Sigmoid colon (tissue), 7 donors: ENCODE measurements at places on chromosomes 4 and X.

DNA sequence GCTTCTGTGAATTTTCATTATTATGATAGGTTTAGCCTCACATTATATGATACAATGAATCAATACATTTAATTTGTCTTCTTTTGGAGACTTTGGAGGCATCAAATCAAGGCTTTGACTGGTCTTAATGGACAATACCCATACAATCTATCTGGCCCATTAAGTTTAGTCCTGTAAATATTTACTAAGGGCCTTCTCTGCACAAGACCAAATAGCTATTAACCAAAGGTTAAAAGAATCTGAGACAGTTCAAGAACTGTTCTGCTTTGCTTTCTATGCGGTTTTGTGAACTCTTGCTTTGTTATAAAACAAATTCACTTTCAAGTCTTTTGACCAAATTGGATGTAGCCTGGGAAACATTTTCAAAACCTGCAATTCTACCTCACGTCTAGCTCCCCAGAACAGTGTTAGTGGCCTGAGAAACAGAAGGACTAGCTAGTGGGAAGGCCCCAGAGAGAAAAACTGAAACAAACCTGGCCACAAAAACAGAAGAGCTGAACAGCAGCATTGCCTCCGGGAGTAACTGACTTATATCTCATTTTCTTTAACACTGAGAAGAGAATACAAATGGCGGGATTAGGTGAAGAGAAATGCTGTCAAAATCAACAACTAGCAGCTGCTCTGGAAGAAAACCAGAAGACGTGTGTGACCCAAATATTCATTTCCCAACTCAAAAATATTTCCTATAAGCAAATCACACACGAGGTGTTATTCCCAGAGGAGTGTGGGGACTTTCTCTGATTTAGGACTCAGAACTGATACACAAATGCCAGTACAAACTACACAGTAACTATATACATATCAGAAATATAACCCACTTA, 548 bp downstream of the TLR1 start:
- DNase-seq, result no peak

- DNase-seq, result no peak
Observed at GRCh38 chr4:4559596-4559995, 17.7 kb upstream of the STX18 start.

GRCh38 chr4:154124539-154125255, 335.8 kb upstream of the SFRP2 start:
- no peak for DNase-seq

- DNase-seq, result no peak
Observed at GRCh38 chrX:111411557-111411956, 435 bp downstream of the DCX start.

DNA sequence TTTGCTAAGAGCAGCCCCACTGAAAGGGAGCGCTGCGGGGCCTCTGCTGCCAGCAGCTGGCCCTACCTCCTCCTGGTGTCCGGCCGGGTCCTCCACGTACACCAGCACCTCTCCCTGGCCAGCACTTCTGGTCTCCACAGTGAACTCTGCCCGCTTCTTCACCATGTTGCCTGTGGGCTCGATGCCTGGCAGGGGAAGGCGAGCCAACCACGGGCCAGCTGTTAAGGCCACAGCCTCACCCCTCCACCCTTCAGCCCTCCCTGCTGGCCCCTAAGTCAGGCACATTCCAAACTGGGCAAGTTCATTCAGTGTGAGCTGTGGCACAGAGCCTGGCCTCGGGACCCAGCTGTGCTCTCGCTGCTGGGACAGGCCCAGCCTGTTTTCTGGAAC, 7.8 kb downstream of the FLNA start:
- DNase-seq, result no peak

- DNase-seq, result no peak
Observed at GRCh38 chr4:134470544-134470943, 269.0 kb upstream of the PABPC4L start.

- DNase-seq, result no peak
Observed at GRCh38 chr4:109979920-109980717, 67.4 kb downstream of the EGF start.

- no peak for DNase-seq
Observed at GRCh38 chr4:41541687-41542094, 3.7 kb downstream of the LIMCH1 start.

GRCh38 chrX:154795016-154795415, 10.3 kb downstream of the MPP1 start:
- DNase-seq, result no peak

GRCh38 chr4:24880186-24880585, 32.7 kb downstream of the CCDC149 start:
- no peak for DNase-seq

DNA sequence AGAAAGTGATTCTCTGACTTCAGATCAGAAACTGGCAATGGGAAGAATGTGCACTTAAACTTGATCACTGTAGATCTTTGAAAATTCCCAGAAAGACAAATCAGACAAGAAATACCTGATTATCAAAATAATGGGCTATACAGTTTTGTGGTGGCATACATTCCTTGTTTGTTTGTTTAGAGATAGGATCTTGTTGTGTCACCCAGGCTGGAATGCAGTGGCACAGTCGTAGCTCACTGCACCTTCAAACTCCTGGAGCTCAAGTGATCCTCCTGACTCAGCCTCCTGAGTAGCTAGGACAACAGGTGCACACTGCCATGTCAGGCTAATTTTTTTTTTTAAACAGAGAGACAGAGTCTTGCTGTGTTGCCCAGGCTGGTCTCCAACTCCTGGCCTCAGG, 81.0 kb upstream of the SPRY1 start:
- DNase-seq, result no peak

GRCh38 chr4:159382856-159383561, 280.1 kb downstream of the RAPGEF2 start:
- no peak for DNase-seq

GRCh38 chr4:151921811-151922210, 161.0 kb upstream of the GATB start:
- no peak for DNase-seq

GRCh38 chr4:165118256-165118909, 5.7 kb upstream of the TMEM192 start:
- no peak for DNase-seq

- DNase-seq, result no peak
Observed at GRCh38 chrX:147637190-147637589, 274.5 kb upstream of the FMR1 start.

DNA sequence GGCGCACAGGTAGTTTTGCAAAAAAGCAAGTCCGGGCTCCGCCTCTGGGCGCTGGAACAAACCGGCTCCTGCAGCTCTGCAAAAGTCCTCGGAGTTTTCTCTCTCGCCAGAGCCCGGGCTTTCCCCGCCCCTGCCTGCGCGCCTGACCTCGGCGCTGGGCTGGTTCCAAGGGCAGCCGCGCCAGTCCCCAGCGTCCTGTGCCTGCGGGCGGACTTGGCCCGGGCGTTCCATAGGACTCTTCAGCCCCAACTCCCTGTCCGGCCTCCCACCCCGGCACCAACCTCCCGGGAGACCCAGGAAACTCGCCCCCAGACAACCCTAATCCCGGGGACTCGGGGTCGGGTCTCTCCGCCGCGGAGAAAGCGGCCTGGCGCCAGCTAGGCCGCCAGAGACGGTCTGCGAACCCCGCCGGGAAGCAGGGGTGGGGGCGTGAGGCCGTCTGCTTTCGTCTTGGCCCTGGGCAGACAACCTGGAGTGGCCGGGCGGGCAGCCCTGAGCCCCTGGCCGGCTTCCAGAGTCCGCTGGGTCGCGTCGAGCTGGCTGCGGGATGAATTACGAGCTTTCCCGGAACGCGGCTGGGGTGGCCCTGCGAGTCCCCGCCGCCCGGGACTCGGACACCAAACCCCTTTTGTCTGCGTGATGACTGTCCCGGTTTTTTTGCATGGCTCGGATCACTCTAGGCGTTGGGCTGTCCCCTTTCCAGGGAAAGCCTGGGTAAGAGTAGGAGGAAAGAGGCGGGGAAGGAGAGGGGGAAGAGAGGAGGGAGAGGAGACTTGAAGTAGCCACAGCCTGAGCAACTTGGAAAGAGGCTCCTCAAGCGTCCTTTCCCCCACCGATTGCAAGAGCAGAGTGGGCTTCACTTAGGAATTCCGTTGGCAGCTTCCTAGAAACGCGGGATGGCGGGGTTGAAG, 916 bp downstream of the MXRA5 start:
- peak; percentile 72 for DNase-seq

- DNase-seq, result no peak
Observed at GRCh38 chrX:109954333-109954732, 48.6 kb upstream of the TMEM164 start.

DNA sequence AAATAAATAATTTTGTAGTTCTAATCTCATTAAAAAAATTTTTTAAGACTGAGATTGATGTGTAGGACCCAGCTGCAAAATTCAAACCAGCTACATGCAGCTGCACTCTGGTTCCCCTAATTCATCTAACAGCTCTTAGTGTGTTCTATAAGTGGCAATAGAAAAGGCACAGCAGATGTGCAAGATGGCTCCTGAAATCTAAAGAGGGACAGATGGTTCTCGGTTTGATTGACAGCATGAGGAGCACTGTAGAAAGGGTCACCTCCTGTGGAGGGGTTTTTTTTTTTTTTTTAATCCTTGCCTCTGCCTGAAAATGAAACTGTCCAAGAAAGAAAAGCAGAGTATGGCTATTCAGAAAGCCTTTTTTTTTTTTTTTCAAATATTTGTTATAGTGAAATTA, 16.9 kb upstream of the OCIAD1 start:
- DNase-seq, result no peak

DNA sequence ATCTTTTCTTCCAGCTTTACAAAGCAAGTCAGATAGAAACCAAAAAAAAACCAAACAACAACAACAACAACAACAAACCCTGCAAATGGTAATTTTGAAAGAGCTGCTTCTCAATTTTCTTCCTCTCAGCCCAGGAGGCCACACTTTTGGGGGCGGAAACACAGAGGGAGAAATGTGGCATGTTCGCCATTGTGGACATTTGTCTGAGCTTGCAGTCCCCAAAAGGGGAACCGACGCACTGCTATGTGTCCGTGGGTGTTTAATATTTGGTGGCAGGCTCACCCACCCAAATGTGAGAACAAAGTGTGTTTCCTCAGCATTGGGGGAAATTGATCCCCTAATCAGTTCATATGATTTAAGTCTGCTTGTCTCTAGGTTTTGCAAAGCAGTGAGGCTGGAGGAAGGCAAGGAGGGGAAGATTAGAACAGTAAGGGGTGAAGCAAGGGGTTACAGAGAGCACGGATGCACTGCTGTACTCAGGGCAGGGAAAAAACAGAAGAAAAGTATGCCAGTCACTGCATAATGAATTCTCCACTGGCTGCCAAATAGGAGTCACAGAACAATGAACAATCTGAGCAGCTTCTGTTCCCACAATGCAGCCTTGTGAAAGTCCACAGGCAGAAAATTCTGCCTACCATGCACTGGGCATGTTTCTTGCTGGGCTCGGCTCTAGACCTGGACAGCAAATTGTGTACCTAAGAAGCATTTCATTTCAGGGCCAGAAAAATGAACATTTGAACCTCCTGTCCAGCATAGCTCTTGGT, 74.7 kb upstream of the GPM6B start:
- DNase-seq, result no peak

- no peak for DNase-seq
Observed at GRCh38 chr4:8691151-8691775, 98.7 kb downstream of the CPZ start.

- no peak for DNase-seq
Observed at GRCh38 chrX:16023790-16024734, 99.3 kb upstream of the GRPR start.

DNA sequence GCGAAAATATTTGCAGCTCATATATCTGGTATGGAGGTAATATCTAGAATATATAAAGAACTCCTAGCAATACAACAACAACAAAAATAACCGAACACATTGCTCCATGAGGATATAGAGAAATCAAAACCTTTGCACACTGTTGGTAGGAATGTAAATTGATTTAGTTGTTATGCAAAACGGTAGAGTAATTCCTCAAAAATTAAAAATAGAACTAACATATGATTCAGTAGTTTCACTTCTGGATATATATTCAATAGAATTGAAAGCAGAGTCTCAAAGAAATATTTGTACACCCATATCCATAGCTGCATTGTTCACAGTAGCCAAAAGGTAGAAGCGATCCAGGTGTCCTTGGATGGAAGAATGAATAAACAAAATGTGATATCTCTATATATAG, 203.0 kb upstream of the CNKSR2 start:
- DNase-seq, result no peak

GRCh38 chrX:71177327-71177726, 32.7 kb downstream of the NLGN3 start:
- no peak for DNase-seq

DNA sequence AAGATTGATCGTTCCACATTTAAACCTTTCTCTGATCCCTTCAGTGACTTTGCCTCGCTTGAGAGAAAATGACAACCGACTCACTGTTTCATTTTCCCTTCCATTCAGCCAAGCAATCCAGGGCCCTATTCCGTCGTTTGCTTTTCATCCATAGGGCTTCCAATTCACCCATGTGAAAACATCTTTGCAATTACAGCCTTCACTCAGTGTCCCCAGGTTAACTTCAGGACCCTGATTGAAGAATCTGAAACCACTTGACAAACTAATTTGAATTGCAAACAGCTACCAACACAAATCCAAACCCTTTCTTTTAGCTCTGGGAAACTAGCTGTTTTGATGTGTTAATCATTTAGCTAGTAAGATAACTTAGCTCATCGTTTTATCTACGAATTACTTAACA, 120.2 kb upstream of the FAM9C start:
- no peak for DNase-seq

DNA sequence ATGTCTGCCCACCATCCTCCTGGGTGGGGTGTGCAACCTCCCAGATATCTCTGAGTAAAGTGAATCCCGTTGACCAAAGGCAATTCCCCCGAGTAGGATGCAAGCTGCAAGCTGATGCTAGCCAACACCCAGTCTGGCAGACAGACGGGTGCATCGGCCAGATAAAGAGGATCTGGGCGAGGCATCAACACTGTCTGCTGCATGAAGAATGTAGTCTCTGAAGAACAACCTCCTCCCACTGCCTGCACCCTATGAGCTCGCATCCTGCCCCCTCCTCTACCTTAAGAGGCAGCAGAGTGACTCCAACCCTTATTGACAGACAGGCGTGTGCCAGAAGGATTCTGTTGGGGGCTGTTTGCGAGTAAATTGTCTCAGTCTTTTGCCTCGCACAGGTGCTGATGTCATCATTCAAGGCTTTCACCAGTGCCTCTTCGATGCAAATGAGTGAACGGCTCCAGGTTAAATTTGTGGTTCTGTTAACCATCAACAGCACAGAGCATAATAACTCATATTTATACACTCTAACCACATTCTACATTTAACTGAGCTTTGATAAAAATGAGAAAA, 546.9 kb downstream of the BCOR start:
- no peak for DNase-seq

DNA sequence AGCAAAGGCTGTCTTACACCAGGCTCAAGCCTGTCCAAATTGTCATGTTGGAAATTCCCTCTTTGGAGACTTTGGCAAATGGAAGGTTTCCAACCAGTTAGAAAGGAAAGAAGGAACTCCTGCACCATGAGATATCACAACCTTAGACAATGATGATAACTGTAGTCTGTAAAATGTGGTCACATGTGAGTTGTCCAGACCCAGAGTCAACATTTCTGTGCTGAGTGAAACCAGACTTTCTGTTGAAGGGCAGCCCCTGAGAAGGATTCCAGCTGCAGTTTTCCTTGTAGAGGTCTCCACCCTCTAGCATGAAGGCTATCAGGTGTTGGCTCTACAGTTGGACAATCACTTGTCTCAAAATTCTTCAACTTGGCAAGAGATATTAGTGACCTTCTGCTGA, 82.4 kb downstream of the SOX3 start:
- DNase-seq, result no peak
